ENCODE measurements at places on chromosomes 6 and 20.

GRCh38 chr20:38144974-38145728, 19.9 kb downstream of the TGM2 start:
- no peak for DNase-seq

- no peak for DNase-seq
Observed at GRCh38 chr20:22004946-22005345, 299.5 kb downstream of the PAX1 start.

- DNase-seq: no peak
Observed at GRCh38 chr6:154852687-154853086, 119.5 kb downstream of the SCAF8 start.

GRCh38 chr6:167588920-167589614, 237.6 kb upstream of the AFDN start:
- no peak for DNase-seq

- no peak for DNase-seq
Observed at GRCh38 chr6:118908441-118908840, 14.5 kb downstream of the ASF1A start.

DNA sequence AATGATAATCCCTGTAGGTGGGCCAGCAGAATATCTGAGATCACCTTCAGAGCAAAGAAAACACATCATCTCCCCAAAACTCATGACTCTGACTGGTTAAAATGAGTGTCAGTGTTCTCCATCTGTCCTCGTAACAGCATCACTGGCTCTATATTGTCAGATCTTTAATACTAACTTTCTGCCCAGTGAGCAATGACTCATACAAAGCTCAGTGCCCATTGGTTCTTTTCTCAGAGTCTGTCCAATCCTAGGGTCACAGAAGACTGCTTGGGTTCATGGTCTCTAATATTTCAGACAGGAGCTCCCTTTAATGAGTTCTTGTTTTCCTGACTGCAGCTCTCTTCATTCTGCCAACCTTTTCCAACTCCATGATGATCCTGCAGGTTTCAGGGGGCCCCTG, 36.4 kb downstream of the HLA-DPB1 start:
- DNase-seq: peak; percentile 50

GRCh38 chr6:138052783-138053182, 54.4 kb downstream of the PERP start:
- no peak for DNase-seq

- DNase-seq: no peak
Observed at GRCh38 chr6:15744818-15745402, 82.1 kb upstream of the DTNBP1 start.

DNA sequence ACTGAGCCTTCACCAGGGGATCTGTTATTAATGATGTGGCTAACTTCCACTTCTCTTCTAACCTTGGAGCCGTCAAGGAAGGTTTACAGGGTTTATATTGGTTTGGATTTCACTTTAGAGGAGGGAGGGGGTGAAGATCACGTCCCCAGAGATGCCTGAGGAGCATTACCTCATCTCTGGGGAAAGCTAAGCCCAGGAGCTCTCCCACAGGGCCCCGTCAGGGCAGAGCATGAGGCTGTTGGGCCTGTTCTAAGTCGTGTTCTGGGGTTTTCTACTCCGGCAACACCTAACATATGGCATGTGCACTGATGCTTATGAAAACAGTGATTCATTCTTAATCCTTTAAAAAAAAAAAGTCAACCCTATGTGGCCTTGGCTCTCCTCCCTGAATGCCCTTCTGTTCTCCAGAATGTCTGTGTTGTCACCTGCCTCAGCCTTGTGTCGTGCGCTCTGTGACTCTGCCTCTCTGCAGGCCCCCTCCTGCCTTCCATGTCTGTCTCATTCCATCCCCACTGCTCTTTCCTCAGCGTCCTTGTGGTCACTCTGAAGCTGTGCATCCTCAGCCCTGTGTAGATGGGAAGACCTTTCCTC, 97.4 kb upstream of the JARID2 start:
- peak; percentile 27 for DNase-seq

DNA sequence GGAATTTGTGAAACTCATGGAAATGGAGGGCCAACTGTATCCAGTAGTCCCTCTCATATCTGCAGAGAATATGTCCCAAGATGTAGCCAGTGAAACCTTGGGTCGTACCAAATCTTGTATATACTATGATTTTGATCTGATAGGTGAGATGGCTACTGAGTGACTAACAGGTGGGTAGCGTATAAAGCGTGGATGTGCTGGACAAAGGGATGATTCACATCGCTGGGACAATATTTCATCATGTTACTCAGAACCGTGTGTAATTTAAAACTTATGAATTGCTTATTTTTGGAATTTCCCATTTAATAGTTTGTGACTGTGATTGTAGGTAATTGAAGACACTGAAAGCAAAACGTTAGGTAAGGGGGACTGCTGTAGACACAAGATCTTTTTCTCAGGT, 144.1 kb downstream of the SMAP1 start:
- no peak for DNase-seq

GRCh38 chr6:153591159-153591558, 447.9 kb upstream of the OPRM1 start:
- no peak for DNase-seq

GRCh38 chr6:66057034-66057433, 350.0 kb upstream of the EYS start:
- DNase-seq: no peak

DNA sequence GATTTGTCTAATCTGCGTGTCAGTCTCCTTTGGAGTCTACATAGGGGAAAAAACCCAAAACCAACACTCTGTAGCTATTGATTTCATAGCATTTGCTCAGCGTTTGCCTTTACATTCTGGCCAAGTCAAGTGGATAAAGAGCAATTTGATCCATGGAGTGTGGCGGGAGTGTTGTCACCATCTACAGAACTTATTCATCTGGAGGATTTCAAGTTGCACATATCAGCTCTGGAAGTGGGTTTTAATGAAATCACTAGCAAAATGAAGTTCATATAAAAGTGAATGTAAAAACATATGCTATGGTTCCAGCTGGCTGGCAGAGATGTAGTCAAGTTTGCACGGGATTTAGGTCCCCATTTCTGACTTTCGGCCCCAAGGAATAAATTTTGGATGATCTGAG, 219.7 kb upstream of the SUPT3H start:
- no peak for DNase-seq

- DNase-seq: no peak
Observed at GRCh38 chr20:51542033-51542570, 417 bp downstream of the NFATC2 start.

DNA sequence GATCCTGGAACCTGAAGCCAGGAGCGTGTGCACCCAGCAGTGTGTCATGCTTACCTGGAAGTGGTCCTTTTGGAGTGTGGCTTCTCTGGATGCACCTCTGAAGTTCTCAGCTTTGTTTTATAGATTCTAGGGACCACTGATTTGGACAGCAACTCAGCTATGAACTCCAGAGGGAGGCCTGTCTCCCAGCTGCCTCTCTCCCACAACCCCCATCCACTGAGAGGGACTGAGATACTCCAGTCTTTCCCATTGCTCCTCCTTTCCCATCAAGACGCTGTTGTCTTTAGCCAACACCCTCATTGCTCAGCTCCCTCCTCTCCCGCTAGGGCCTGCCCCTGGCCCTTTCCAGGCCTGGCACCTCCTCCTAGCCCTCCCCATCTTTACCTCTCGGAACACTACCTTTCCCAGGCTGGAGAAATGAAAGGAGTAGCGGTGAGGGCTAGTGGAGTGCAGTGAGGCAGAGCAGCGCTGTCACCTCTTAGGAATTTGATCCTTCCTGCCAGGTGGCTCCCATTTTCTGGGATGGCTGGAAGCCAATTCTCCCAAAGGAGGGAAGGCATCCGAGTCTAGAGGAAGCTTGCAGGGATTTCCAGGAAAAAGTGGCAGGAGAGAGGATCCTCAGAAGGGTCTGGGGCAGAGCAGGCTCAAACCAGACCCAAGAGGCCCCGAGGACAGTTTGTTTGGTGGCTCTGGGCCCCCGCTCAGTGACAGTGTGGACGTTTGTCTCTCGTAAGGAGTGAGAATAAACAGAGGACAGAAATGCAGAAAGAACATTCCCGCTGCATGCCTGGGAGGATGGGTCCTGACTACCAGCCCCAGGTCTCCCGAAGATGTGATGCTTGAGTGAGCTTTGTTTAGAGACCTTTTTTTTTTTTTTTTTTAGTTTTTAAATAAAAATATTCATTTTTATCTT, at the start of gene LRRN4:
Gene LRRN4, minus strand, starts transcription at position 285 of the 913 bp plus-strand sequence. CDS start 1,261 bp downstream, outside the sequence.
- peak; percentile 67 for DNase-seq

GRCh38 chr20:20955892-20956291, 150.3 kb downstream of the LINC00237 start:
- no peak for DNase-seq

- no peak for DNase-seq
Observed at GRCh38 chr6:135129136-135129856, 51.8 kb upstream of the MYB start.

DNA sequence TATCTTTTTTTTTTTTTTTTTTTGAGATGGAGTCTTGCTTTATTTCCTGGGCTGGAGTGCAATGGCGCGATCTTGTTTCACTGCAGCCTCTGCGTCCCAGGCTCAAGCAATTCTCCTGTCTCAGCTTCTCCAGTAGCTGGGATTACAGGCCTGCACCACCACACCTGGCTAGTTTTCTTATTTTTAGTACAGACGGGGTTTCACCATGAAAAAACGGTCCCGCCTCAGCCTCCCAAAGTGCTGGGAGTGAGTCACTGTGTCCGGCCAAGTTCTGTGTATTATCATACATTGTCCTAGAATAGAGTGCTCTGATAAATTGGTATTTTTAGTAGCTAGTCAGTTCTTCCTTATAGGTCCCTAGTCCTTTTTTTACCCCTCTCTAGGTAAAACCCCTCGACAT, 2.8 kb downstream of the SNRPC start:
- DNase-seq: no peak

DNA sequence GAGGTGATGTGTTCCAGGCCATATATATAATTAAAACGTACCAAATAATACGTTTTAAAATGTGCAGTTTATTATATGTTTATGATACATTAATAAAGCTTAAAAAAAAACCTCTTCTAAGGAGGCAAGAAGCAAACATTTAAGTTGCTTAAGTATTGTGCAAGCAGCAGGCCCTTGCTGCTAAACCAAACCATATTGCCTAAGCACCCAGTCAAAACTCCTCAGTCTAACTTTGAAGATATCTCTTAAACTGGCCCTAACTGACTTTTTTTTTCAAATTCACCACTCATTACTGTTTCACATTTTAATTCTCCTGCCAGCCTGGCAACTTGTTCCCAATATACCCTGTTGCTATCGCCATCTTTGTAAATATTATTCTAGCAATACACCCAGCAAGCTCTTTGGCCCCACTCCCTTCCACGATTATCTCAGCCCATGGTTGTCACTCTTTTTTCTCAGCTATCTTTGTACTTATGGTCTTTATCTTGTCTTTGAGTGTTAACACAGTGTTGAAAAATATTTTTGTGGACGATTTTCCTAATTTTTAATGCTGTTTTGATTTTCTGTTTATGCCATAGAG, 60.9 kb downstream of the C6orf58 start:
- no peak for DNase-seq

GRCh38 chr6:34819571-34820480, 27.9 kb downstream of the BLTP3A start:
- no peak for DNase-seq

DNA sequence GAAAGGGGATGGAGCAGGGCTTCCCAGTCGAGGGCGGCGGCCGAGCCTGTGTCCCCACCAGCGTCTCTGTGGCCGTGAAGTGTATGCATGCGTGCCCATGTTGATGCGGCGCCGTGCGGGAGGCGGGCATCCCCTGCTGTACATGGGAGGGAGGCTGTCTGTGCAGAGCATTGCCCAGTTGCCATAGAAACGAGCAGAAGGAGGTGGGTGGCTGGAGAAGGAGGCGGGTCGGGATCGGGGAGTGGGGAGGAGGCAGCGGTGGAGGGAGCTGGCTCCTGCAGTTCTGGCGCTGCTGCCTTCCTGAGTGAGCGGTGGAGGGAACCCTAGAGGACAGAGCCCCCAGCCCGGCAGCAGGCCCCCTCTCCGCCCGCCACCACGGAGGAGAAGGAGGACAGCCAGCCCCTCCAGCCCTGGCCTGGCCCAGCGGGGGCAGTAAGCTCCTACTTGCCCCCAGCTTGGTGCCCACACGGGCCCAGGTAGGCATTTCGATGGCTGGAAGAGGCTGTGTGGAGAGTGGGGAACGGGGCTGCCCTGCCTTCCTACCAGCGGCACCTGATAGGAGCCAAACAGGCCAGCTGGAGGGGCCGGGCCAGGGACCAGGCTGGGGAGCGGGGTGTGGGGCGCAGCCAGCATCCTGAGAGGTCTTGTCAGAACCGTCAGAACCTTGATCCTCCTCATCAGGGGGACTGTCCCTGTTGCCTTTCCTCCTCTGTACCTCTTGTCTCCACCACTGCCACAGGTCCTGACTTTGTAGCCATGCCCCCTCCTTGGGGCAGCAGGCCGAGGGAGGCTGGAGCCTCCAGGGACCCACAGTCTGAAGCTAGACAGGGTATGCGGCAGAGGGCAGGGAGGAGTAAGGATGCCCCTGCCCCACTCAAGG, 41.3 kb downstream of the SPDEF start:
- DNase-seq: no peak

DNA sequence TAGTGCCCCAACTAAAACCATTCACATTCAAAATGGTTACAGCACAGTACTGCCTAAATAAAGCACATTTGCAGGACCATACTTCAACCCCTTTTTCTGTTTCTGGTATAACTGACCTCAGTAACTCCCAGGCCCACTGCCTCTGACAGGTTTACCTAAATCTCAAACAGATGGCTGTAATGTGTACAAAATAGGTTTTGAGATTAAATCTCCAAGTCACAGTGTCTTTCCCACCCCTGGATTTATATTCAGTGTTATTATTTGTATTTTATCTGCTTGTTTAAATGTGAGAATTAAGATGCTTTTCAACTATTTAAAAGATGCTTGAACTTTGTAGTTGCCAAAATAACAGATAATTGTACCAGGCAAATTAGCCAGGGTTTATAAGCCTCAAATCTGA, 4.7 kb upstream of the KIF6 start:
- DNase-seq: no peak

GRCh38 chr6:87756858-87757257, 54.8 kb upstream of the AKIRIN2 start:
- peak; percentile 49 for DNase-seq

- DNase-seq: no peak
Observed at GRCh38 chr20:54320148-54320607, 112.3 kb downstream of the PFDN4 start.

DNA sequence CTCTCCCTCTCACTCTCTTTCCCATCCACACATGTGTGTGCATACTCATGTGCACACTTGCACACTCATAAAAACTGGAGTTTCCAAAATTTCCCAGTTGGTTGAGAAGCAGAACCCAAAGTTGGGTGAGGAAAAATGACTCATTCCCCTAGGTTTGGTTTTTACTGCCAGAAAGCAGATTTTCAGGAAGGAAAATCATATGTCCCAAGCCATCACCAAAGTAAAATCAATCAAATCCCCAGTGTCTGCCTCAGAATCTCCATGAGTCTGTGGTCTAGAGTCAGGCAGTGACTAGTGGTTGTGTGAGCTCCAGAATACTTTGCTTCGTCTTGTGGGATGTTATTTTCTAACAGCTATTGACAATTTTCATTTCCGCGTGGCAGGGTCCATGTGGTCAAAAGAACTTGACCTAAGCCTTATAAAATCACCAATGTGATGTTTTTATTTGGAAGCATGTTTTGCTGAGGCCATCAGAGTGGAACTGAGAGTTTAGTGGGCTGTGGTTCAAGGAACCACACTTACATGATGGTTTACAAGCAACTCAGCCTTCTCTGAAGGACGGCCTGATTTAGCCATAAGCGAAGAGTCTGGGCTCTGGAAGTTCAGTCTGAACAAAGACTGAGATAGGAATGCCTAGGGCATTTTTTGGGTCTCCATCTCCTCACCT, 81.9 kb upstream of the CCN6 start:
- no peak for DNase-seq
